ENCODE measurements at places on chromosomes 4 and X.
A peak's percentile ranks its signal among the peaks of the same experiment; 100 is the strongest.

DNA sequence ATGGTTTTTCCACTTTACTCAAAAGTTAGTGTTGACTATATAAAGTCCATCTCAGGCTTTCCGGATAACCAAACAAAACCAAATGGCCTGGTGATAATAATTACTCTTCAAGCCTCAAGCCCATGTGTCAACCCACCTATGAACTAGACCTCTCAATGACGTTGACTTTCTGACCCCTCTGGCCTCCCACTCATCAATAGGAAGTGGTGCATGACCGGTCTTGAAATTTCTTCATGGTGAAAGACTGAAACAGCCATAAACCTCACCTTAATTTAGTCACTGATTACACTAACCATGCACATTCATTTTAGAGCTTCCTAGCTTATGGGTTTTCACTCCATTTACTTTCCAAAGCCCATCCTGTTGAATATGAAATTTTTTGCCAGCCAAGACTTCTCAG, 276.0 kb downstream of the KLHL13 start:
- no peak for DNase-seq

DNA sequence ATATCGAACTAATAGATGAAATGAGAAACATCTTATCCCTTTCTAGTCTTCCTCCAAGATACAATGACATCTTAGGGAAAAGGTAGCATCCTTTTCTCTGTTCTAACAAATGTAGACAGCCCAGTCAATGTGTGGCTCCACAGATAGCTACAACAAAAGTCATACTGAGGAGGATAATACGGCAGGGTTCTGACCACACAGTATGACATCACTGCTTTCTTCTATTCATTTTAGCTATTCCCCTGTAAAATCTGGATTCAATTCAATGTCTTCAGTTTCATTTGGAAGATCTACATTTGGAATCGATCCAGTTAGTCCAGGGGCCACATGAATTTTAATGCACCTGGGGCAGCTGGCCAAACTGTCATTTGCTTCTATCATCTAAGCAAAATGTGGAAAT, 51.4 kb downstream of the ENOX2 start:
- no peak for DNase-seq

GRCh38 chr4:152936446-152937335, 568 bp downstream of the FHDC1 start:
- DNase-seq, result peak; percentile 7

DNA sequence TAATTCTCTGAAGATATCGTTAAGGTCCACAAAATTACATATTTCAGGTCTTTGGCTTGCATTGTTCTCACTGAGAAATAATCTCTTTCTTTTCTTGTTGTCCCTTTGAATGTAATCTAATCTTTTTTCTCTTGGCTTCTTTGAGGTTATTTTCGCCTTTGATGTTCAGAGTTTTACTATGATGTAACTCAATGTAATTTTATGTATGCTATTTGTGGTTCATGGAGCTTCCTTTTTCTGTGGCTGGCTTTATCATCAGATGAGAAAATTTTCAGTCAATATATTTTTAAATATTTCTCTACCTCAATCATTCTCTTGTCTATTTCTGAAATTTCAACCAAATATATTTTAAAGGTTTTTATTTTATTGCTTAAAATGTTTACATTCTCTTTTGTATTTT, 672.2 kb downstream of the TRAM1L1 start:
- no peak for DNase-seq

GRCh38 chr4:48862038-48862437, 31.1 kb downstream of the OCIAD1 start:
- no peak for DNase-seq

GRCh38 chr4:165299399-165300060, 27.9 kb upstream of the MSMO1 start:
- peak; percentile 65 for DNase-seq

GRCh38 chr4:24809815-24810405, 14.5 kb downstream of the SOD3 start:
- no peak for DNase-seq

DNA sequence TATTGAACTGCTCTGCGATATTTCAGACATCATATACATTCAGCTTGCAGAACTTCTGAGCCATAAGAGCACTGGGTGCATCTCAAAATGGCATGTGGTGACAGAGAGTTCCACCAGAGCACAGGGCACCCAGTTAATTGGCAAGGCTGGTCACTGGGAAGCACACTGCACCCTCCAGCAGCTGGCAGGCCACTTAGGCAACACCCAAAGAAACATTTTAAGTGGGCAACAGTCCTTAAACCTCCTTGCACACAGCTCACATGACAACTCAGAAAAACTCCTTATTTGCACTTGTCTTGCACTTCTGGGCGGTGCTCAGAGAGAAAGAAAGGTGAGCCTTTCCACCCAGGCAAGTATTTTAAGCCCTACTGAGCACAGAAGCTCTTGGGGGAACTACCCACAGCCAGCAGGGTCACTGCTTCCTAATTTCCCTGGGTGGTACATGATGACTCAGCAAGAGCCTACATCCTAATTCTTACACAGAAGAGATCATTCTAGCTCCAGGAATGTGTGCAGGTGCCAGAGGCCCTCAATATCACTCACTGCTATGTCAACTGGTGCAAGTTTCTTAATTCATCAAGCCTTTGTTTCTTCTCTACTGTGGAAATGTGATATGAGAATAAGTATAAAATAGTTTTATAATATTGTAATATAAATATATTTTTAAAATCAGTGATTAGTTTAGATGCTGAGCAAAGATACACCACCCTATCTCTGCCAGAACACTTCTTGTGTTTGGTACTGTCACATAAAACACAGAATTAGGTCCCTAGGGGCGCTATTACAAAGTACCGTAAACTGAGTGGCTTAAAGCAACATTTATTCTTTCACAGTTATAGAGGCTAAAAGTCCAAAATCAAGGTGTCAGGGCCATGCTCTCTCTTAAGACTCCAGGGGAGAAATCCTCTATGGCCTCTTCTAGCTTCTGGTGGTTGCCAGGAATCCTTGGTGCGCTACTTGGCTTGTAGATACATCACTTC, 155.1 kb upstream of the PPARGC1A start:
- DNase-seq, result no peak

DNA sequence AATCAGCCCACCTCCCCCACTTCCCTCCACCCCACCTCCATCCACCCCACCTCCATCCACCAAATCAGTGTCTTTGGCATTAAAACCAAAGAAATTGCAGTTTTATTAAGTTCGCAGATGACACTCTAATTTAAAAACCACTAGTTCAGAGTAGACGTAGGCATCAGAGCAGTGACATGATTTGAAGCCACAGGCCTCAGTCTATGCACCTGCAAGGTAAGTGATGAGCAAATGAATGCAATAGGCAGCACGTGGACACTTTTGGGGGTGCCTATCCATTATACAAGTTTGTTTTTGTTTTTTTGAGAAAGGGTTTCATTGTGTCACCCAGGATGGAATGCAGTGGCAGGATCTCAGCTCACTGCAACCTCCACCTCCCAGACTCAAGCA, 88.0 kb upstream of the TRIM2 start:
- no peak for DNase-seq

GRCh38 chrX:119672426-119672825, 20.5 kb downstream of the SEPTIN6 start:
- no peak for DNase-seq

DNA sequence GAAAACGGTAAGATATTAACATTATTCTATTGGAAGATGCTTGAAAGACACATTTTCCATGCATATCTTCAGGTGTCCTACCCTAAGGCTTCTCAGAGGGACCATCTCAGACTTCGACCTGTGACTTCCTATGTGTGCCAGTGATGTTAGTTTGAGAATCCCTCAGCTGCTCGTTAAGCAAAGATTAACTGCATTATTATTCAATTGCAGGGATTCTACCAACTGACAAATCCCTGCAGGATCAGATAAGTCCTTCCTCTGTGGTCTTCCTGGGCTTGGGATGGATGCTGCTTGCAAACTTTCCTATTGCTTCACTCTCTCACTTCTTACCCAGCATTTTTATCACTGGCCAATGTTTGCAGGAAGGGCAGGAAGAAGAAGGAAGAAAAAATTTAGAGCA, 83.0 kb upstream of the PPARGC1A start:
- DNase-seq, result no peak

DNA sequence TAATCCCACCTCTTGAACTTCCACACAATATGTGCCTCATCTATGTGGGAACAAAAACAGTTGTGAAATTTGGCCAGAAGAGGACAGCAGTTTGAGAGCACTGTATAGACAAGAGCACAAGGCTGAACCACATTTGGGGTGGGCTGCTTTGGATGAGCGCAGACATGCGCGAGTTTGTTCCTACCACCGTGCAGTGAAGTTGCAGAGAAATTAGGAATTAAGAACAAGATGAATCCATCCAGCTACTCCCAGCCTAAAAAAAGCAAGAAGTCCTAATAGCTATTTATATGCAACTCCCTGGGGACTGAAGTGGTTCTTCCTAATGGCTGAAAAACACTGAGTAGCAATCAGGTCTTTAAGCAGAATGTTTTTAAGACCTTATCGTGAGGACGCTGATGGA, 1.0 kb downstream of the GAB3 start:
- DNase-seq, result no peak

DNA sequence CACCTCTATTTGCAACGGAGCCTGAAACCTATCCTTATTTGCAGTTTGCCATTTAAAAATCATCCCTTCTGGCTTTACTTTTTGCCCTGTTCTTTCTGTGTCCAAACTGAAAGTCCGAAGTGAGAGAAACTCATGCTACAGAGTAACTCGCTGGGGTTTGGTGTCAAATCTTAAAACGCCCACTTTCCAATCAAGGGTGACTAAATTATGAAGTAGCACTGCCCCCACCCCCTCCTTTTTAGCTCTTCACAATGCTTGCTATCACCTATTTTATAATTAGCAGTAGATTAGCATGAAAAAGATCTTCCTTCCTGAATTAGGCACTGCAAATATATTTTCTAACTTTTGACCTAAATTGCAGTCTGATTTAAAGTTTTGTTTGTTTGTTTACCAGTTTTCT, 52.5 kb downstream of the VGLL1 start:
- DNase-seq, result peak; percentile 20

DNA sequence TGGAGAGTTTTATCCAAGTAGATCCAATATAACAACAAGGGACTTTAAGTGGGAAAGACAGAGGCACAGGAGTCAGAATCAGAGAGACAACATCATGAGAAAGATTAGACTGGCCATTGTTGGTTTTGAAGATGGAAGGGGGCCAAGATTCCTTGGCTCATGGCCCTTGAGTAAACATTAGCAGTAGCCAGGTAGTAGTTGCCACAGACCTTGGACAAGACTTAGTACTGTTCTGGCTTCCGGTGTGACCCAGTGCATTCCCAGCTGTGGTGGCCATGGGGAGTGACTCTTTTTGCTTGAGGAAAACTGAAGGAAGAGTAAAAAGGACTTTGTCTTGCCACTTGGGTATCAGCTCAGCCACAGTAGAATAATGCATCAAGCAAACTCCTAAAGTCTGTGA, 462.2 kb upstream of the CPXCR1 start:
- no peak for DNase-seq

DNA sequence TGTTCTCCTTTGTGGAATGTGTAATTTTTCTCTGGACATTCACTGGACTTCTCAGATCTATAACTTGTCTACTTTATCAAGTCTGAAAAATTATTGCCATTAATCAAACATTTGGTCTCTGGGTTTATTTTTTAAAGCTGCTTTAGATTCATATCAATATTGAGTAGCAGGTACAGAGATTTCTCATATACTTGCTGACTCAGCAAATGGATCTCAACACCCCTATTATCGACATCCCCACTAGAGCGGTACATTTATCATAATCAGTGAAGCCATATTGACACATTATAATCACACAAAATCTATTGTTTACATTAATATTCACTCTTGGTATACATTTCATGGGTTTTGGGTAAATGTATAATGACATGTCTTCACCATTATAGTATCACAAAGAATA, 268.7 kb downstream of the SPOCK3 start:
- no peak for DNase-seq

DNA sequence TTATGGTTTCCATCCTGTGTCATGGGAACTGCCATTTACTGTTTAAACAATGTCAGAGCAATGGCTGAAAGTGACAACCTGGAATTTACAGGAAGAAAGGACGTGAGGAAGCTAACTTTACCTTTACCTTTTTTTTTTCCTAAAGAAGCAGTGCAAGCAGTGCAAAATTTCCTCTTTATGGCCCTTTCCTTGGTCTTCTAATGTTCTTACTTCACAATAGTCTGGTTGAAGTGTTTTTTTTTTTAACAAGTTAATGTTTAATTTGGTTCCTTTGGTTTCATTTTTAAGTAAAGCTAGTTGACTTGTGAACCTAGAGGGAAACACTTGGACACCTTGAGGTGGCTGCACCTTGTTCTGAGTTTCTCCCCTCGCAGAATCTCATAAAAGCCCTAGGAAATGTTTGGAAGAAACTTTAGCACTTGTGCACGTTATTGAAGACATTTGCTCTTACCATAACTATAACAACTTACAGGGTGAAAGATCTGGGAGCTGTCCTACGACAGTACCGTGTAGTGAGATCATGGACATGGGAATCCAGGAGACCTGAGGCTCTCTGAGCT, 1.8 kb downstream of the SGMS2 start:
- no peak for DNase-seq

GRCh38 chrX:31178769-31179125, 106.9 kb upstream of the FTHL17 start:
- DNase-seq, result no peak

- DNase-seq, result no peak
Measured at GRCh38 chr4:15436513-15436912, 8.7 kb downstream of the C1QTNF7 start.

DNA sequence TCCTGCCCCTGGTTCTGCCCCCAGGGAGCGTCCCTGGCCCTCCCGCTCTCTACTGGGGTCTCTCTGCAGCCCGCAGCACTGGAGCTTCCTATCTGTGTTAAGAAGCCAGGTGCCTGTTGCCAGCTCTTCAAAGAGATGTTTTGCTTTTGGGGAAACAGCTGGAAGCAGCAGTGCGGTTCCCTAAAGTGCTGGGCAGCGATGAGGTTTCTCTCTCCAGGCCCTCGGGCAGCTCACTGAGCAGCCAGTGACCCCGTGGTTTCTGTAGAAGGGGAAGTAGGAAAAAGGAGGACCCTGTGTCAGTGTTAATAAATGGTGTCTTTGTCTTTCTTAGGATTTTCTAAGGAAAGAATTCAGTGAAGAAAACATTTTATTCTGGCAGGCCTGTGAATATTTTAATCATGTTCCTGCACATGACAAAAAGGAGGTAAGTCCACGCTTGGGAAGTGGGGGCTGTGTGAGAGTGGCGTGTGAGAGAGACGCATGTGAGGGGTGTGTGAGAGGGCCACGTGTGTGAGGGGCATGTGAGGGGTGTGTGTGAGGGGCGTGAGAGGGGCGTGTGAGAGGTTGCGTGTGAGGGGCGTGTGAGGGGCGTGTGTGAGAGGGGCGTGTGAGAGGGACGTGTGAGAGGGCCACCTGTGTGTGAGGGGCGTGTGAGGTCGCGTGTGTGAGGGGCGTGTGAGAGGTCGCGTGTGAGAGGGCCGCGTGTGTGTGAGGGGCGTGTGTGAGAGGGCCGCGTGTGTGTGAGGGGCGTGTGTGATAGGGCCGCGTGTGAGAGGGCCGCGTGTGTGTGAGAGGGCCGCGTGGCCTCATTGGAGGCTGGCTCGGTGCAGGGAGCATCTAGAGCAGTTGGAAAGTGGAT, 27.1 kb upstream of the HGFAC start:
- DNase-seq, result peak; percentile 62

GRCh38 chr4:56786955-56787354, 34.5 kb downstream of the SPINK2 start:
- DNase-seq, result no peak
